ENCODE measurements at places on chromosomes 2 and 18. TPM values are rescaled to one million over a fixed set of nuclear protein-coding genes. Genes with fewer than 3 reads are reported as not detected.

DNA sequence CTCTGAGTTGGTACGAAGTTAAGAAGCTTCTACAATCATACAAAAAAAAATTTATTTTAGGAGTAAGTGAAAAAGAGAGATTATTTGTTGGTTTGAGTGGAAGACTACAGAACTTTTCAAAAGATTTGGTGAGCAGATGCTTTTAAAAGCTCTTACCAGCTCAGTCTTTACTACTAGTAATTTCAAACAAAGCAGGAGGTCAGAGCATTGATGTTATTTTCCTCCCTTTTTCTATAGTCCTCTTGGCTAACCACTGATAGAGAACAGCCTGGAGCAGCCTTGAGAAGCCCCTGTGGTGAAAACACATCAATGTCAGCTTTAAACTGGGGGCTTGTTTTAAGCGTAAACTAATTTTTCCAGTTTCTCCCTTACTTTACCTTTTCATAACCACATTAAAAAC is 559.3 kb upstream of the CDH2 start:
- H3K27ac ChIP-seq: no peak overlapping the region
- no peaks in the 10 kb centered on the region for H3K4me1 ChIP-seq
- H3K4me3 ChIP-seq: no peak overlapping the region
- DNase-seq: no peak
- H3K36me3 ChIP-seq: no peaks in the 10 kb centered on the region

GRCh38 chr2:234032279-234032856 is 18.1 kb upstream of the SPP2 start:
- H3K27me3 ChIP-seq: no peaks in the 10 kb centered on the region
- no peaks in the 10 kb centered on the region for H3K4me1 ChIP-seq
- no peak overlapping the region for H3K4me3 ChIP-seq
- no peak overlapping the region for H3K27ac ChIP-seq

Gene ALK
- not detected for total RNA-seq

DNA sequence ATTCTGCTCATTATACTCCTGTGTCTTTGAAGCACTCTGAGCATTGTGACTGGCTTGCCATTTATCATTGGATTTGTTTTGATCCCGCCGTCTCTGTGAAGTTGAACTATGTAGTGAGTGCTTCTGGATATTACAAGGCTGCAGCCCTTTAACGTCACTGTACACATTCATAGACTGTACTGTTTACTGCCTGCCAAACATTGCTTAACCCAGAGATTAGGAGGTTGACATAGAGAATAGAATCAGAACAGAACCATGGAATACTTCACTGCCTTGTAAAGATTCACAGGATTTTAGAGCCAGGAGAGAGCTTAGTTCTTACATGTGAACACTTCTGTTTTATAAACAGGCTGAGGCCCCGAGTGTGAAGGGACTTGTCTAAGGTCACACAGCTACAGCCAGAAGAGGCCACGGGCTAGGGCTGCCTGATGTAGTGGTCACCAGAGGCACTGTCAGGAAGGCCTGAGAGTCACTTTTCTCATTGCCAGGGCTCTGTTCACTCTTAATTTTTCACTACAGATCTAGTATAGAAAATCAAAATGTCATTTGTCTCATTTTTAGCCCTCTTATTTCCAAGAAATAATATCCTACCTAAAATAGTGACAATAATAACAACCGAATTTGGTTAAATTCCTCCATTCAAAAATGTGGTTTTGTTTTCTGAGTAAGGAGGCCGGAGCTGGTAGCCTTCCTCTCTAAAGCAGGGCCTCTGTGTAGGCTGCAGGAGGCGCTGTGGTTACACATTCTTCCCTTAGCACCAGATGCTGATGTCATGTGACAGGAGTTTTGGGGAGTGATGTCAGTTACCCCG is 87.9 kb downstream of the UGGT1 start:
- no peak overlapping the region for H3K4me3 ChIP-seq
- DNase-seq: peak; percentile 10
- H3K27ac ChIP-seq: no peak overlapping the region
- peaks cover 55% of the 10 kb centered on the region for H3K36me3 ChIP-seq
- no peaks in the 10 kb centered on the region for H3K4me1 ChIP-seq
- H3K27me3 ChIP-seq: no peaks in the 10 kb centered on the region
